ENCODE measurements at places on chromosomes 1 and 21. TPM values are rescaled to one million over a fixed set of nuclear protein-coding genes. Genes with fewer than 3 reads are reported as not detected.

GRCh38 chr1:157496121-157496526 is 56.2 kb downstream of the FCRL5 start:
- DNase-seq = no peak

GRCh38 chr21:36743008-36743407 is 44.1 kb downstream of the SIM2 start:
- DNase-seq = no peak

GRCh38 chr1:246566128-246566812 is at the start of the genes CNST and TFB2M:
Gene CNST (plus strand): TSS chr1:246566456. CDS start chr1:246591563, 25,107 bp downstream.
Gene TFB2M (minus strand): TSS chr1:246566261. CDS start chr1:246566138, 123 bp downstream.
- peak; percentile 98 for DNase-seq

GRCh38 chr1:16927256-16927655 is 5.5 kb downstream of the CROCC start:
- DNase-seq = no peak

DNA sequence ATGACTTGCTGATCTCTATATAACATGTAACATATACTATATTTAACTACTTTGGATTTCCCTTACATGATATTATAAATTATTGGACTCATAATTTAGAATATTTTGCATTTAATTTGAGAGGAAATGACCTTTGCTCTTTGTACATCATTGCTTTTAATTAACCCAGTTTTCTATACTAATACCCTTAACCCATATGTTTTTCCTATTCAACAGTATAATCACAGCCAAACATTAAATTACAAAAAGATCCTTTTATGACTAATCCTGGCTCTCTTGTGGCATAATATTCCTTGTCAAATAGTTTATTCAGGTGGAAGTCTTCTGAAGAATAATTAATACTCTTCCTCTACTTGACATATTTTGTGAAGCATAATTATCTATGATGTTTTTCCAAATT is 56.0 kb upstream of the GPR52 start:
- DNase-seq = no peak

GRCh38 chr1:17122521-17123164 is 3.4 kb upstream of the PADI2 start:
- no peak for DNase-seq

DNA sequence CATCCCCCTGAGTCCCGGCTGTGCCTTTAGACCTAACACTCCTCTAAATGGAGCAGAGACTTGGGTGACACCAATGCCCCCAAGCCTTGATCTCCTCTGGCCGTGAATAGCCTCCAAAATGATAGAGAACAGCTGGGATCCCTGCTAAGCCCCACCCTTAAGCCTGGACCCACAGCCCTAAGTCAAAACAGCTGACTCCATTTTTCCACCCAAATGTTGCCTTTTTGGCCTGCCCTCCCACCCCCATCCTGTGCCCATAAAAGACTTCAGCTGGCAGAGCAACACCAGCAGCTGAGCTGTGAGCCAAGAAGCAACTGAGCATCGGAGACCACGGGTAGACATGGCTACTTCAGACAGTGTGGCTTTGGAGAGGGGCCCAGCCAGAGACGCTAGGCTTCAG is 420.8 kb downstream of the NPHP4 start:
- DNase-seq = no peak

GRCh38 chr1:205497351-205497750 is 7.1 kb upstream of the CDK18 start:
- DNase-seq = no peak

- no peak for DNase-seq
Measured at GRCh38 chr1:201356236-201356635, 21.2 kb downstream of the TNNT2 start.

GRCh38 chr1:165403835-165404482 is 41.0 kb downstream of the RXRG start:
- no peak for DNase-seq

DNA sequence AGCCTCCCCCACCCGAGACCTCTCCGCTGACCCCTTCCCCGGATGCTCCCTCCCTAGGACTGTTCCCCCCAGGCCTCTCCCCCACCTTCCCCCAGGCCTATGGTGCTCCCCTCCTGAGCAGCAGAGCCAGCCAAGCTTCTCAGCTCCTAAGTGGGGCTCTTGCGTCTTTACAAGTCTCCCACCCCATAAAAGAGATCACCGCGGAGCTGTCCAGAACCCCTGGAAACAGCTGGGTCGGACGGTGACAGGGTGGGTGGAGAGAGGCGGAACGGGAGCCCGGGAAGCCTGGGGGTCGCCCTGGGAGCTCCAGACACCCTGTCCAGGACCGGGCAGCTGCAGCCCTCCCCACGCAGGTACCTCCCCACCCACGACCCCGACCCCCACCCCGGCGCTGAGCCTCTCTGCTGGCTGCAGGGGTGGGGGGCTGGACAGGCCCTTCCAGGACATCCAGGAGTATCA is 61.2 kb downstream of the WNT9A start:
- peak; percentile 66 for DNase-seq

GRCh38 chr1:180387413-180387812 is 115.0 kb downstream of the ACBD6 start:
- DNase-seq = no peak

Gene HSD3B1
- total RNA-seq = not detected

Gene TMEM240
- total RNA-seq = 7.1 TPM

All from sciatic nerve (tissue), 2 donors.